ENCODE measurements at places on chromosomes 2 and 18.
A peak's percentile ranks its signal among the peaks of the same experiment; 100 is the strongest.

- DNase-seq, result no peak
These were observed 25.3 kb upstream of the ANXA4 start for GRCh38 chr2:69716555-69717120.

DNA sequence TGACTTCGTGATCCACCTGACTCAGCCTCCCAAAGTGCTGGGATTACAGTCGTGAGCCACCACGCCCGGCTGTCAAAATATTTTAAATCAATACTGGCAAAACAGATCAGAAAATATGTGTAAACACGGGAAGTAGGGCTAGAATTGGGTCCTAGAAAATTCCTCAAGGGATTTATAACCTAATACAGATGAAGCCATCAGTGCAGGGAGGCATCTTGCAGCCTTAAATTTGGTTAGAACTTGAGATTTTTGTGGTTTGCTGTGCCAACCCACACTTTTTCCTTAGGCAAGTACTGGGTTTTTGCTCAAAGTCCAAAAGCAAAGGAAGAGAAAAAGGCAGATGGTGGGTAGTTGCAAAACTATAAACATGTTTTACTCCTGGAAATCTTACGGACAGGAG, 33.7 kb upstream of the NFE2L2 start:
- DNase-seq, result no peak

- DNase-seq, result no peak
These were observed 25.1 kb downstream of the DNPEP start for GRCh38 chr2:219362524-219363164.

- DNase-seq, result peak; percentile 87
These were observed 42.3 kb downstream of the SLC4A1AP start for GRCh38 chr2:27705851-27706622.

- DNase-seq, result no peak
These were observed 314.5 kb upstream of the MMADHC start for GRCh38 chr2:149902081-149902480.

- DNase-seq, result no peak
These were observed 1.9 kb upstream of the ABHD3 start for GRCh38 chr18:21706386-21706865.

DNA sequence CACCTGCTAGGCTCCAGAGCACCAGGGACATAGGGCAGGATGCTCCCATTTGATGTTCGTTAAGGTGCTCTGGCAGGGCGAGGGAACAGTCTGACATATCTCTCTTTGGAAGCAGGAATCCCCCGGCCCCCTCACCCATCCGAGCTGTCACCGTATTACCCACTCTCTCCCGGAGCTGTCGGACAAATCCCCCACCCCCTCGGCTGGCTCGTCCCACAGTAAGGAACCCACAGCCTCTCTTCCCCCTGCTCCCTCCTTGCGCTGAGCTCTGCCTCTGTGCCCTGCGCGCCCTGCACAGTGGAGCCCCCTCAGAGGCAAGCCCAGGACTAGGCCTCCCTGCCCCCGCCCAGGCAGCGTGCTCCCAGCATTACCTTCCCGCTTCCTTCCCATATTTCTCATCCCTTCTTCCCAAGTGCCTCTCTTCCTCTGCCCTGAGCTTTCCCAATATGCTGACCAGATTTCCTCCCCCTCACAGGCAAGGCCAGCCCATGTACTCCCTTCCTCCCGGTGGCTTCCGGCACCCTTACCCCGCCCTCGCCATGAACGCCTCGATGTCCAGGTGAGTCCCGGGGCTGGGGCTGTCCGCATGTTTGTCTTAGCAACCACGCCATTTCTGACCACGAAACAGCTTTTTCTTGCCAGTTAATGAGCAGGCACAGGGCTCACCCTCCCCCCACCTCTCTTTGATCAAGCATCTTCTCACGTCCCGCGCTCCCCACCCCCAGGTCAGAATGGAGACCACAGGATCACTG, 23.8 kb downstream of the TGOLN2 start:
- DNase-seq, result no peak

DNA sequence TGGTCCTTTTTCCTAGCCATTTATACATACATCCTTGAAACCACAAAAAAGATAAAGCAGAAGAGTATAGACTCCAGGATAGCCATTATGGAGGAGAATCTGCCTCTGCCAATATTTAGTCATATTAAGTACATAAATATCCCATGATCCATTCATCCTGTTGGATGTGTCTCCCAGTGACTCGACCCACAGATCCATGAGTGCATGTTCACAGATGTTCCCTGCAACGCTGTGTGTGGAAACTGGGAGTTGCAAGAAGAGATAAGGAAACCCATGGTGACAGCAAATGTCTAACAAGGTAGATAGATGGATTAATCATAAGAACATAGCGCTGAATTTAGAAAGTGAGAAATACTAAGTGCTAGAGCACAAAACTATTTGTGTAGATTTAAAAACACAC, 34.5 kb downstream of the STK39 start:
- DNase-seq, result no peak

DNA sequence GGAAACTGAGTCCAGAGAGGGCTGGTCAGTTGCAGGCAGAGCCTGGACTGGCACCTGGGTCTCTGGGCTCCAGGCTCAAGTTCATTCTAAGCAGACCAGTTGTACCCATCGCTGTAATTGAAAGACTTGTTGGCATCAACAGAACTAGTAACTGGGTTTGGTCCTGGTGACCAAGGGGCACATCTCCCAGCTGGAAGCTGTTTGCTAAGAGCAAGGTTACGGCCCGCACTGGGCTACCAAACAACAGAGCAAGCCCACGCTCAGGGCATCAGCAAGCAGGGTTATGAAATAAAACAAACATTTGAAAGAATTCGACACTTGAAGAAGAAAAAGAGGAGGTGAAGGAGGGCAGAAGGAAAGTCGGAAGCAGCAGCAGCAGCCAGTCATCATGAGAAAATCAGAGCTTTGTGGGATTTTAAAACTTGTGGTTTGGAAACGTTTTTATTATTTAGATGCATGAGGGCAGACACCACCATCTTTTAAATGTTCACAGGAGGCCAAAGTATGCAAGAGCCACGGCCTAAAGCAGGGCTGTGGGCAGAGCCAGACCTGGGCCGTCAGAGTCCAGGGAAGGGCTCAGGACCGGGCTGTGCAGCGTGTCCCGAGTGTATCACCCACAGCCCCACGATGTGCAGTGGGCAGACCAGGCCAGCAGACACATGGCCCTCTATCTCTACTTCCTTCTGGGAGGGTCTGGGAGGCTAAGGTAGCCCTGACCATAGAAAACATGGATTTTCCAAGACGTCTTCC, 220.3 kb downstream of the BCL2 start:
- no peak for DNase-seq

DNA sequence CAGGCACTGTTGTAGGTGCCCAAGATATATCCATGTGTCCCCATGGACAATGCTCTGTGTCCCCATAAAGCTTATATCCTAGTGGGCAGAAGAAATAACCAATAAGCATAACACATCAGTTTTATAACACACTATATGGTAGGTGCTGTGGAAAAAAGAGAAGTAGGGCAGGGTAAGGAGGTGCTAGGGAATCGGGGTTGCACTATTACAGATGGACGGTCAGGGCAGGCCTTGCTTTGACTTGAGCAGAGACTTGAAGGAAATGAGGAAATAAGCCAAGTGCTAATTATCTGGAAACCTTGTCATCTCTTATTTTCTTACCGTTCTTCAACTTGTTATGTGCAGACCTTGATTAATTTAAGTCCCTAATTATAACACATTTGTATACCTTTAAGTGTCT, 82.0 kb downstream of the PHLPP1 start:
- no peak for DNase-seq

DNA sequence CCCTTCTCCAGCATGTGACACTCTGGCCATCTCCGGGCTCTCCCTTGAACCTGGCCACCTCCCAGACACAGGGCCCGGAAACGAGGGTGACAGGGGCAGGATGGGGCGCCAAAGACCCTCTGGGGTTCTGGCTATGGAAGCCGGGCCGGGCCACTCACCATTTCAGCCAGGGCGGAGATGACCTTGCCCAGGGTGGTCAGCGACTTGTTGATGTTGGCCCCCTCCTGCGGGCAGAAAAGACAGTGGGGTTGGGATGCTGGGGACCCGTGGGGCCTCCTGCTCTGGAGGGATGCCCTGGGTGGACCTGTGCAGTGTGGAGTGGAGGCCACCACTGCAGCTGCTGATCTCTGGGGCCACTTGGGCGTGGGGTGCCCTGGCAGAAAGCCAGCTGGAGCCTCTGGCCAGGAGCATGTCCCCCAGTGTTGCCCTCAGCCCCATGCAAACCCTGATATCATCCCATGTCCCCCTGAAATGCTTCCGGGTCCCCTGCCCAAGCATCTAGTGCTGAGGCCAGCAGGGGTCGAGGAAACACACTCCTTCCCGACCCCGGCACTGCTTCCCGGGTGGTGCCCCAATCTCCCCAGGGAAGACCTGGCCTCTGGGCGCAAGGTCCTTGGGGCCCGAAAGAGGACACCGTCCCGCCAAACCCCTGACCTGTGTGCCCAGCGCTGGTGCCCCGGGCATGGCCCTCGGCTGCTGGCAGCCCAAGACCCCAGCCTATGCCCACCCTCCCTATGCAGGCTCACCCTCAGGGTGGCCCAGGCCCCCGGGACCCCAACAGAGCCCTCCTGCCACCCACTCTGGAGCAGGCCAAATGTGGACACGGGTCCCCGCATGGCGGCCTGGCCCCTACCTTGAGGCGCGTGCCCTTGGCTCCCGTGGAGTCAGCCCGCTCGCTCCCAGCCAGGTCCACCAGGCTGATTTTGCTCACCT, 36.9 kb downstream of the KIF1A start:
- DNase-seq, result no peak

- DNase-seq, result no peak
These were observed 5.6 kb downstream of the RPL31 start for GRCh38 chr2:101007415-101008345.

DNA sequence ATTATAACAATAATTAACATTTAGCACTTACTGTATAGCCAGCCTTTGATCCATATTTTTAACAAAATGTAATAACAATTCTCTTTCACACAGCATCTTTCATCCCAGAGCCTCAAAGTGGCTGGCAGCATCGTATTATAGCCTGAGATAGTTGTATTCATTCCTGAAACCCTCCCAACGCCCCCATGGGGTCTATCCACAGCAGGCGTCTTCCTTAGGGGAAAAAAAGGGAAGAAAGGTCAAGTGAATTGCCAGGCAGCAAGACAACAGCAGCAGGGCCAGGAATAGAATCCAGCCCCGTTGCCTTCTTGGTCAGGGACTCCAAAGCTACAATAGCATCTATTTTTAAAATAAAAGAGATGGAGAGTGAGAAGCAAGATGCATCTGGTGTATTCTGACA, 424.4 kb upstream of the ID2 start:
- no peak for DNase-seq

- DNase-seq, result no peak
These were observed 93.0 kb upstream of the ODC1 start for GRCh38 chr2:10541081-10541480.

GRCh38 chr2:154995361-154995760, 296.9 kb downstream of the KCNJ3 start:
- no peak for DNase-seq

GRCh38 chr2:120346026-120346666, at the start of gene INHBB:
TSS of gene INHBB (plus strand) at chr2:120346136. CDS start at chr2:120346189, 53 bp downstream.
- DNase-seq, result no peak
